ENCODE measurements at places on chromosomes 4 and X. TPM values are rescaled to one million over a fixed set of nuclear protein-coding genes. Genes with fewer than 3 reads are reported as not detected.

GRCh38 chr4:186627226-186627865, 72.0 kb upstream of the MTNR1A start:
- H3K36me3 ChIP-seq = peaks cover 55% of the 10 kb centered on the region
- no peak for DNase-seq
- H3K4me3 ChIP-seq = no peak overlapping the region
- H3K27me3 ChIP-seq = no peaks in the 10 kb centered on the region
- H3K4me1 ChIP-seq = no peaks in the 10 kb centered on the region

DNA sequence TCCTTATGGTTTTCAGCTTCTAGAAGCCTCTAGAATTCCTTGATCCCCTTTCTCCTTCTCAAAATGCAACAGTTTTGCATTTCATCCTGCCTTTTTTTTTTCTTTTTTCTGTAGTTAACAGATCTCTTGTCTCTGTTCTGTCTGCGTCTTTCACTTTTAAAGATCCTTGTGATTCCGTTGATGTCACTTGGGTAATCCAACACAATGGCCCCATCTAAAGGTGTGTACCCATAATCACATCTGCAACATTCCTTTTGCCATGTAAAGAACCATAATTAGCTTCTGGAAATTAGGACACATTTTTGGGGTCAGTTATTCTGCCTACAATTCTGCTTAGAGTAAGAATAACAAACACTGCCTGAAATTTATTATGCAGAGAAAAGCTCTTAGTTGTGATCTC, 1180.9 kb upstream of the ADGRL3 start:
- H3K36me3 ChIP-seq = no peaks in the 10 kb centered on the region
- no peak for DNase-seq
- no peak overlapping the region for H3K27ac ChIP-seq
- no peak overlapping the region for H3K4me3 ChIP-seq

GRCh38 chrX:136714626-136715599, 65.8 kb downstream of the ARHGEF6 start:
- no peak overlapping the region for H3K27ac ChIP-seq
- no peaks in the 10 kb centered on the region for H3K4me1 ChIP-seq
- no peak overlapping the region for H3K4me3 ChIP-seq
- no peaks in the 10 kb centered on the region for H3K36me3 ChIP-seq
- DNase-seq = no peak

- DNase-seq = peak; percentile 11
- peak overlapping the region; percentile 78 for H3K27ac ChIP-seq
- H3K27me3 ChIP-seq = no peaks in the 10 kb centered on the region
- H3K4me3 ChIP-seq = peak overlapping the region; percentile 88
- no peaks in the 10 kb centered on the region for H3K36me3 ChIP-seq
- peaks cover 22% of the 10 kb centered on the region for H3K4me1 ChIP-seq
Measured at GRCh38 chrX:20267931-20268701, 1.4 kb upstream of the RPS6KA3 start.

GRCh38 chr4:125283707-125284279, 31.0 kb upstream of the FAT4 start:
- DNase-seq = no peak
- no peaks in the 10 kb centered on the region for H3K27me3 ChIP-seq
- no peaks in the 10 kb centered on the region for H3K4me1 ChIP-seq
- H3K4me3 ChIP-seq = no peak overlapping the region
- H3K36me3 ChIP-seq = no peaks in the 10 kb centered on the region
- no peak overlapping the region for H3K27ac ChIP-seq

ATP2B3 gene
- 0.11 TPM for total RNA-seq

NKX6-1 gene
- 89.6 TPM for total RNA-seq

DNA sequence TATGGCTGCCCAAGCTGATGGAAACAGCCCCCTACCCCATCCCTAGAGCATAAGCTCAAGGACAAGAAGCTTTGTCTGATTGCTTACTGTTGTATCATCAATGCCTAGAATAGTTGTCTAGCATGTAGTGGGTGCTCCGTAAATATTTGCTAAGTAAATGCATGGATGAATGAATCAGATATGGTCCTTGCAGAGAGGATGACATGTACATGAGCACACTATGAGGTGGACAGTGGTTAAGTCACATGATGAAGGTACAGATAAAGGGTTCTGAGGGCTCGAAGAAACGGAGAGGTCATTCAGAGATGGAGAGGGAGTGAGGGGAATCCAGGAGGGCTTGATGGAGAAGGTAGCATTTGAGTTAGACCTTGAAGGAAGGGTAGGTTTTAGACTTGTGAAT, 214.2 kb downstream of the RBMX2 start:
- no peak overlapping the region for H3K27ac ChIP-seq
- no peak for DNase-seq
- no peaks in the 10 kb centered on the region for H3K36me3 ChIP-seq
- H3K27me3 ChIP-seq = no peaks in the 10 kb centered on the region
- no peak overlapping the region for H3K4me3 ChIP-seq

- peaks cover 16% of the 10 kb centered on the region for H3K36me3 ChIP-seq
- no peak for DNase-seq
- H3K27ac ChIP-seq = no peak overlapping the region
Measured at GRCh38 chr4:153610623-153611376, 73.3 kb upstream of the TLR2 start.

OCIAD2 gene
- 108 TPM for total RNA-seq

DNA sequence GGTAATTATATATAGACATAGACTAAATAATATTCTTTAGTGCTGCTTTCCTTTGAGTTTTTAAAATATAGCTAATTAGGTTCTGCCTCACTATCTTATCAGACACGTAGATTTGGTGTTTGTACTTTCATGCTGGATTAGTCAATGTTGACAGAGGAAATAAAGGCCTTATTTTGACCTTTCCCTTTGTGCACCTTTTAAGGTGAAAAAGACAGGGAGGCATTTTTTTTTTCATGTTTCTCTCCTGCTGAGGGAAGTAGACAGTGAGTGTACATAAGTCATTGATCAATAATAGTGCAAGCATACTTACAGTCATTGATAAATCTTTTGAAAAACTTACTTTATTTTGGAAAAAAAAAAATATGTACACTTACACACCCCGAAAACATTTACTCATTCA, 467.8 kb downstream of the GRXCR1 start:
- no peaks in the 10 kb centered on the region for H3K36me3 ChIP-seq
- H3K4me3 ChIP-seq = peak overlapping the region; percentile 17
- peaks cover 5% of the 10 kb centered on the region for H3K27me3 ChIP-seq

DNA sequence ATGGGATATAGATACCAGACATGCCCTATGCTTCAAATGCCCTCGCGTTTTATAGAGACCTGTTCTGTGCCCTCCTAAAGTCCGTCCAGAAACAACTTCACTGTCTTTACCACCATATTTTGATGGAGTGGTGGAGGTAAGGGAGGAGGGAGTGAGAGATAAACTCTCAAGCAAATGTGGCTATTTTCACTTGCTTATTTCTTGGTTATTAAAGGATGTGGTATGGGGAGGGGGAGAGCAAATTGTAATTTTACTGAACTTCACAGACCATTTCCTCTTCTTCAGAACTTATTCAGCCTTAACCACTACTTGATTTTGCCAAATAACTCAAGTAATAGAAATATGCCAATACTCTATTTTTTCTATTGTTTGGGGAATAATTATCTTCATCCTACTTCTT, 31.5 kb downstream of the GPR174 start:
- no peak overlapping the region for H3K27ac ChIP-seq
- H3K27me3 ChIP-seq = no peaks in the 10 kb centered on the region
- no peak overlapping the region for H3K4me3 ChIP-seq

DNA sequence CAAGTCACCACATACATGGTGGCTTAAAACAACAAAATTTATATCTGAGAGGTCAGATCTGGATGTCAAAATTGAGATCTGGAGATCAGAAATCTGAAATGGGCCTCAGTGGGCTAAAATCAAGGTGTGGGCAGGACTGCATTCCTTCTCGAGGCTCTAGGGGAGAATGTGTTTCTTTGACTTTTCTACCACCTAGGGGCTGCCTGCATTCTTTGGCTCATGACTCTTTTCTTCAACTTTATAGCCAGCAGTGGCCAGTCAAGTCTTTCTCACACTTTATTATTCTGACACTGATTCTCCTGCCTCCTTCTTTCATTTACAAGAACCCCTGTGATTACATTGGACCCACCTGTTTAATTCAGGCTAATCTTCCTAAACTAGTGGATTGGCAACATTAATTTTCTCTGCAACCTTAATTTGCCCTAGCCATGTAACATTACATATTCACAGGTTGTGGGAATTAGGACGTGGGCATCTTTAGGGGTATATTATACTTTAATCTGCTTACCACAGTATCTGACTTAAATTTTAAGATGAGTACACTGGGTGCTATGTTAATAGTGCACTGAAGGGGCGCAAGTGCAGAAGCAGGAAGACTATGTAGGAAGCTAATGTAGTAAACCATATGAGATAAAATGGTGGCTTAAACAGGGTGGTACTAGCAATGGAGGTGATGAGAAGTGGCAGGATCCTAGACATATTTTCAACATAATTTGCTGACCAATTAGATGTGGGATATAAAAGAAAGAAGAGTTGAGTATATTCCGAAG, 188.0 kb downstream of the SLC4A4 start:
- no peak for DNase-seq
- H3K4me1 ChIP-seq = peaks cover 35% of the 10 kb centered on the region
- no peak overlapping the region for H3K4me3 ChIP-seq
- H3K27ac ChIP-seq = peak overlapping the region; percentile 79
- no peaks in the 10 kb centered on the region for H3K27me3 ChIP-seq
- peaks cover 34% of the 10 kb centered on the region for H3K36me3 ChIP-seq

MAGEB17 gene
- total RNA-seq = 0.19 TPM

DNA sequence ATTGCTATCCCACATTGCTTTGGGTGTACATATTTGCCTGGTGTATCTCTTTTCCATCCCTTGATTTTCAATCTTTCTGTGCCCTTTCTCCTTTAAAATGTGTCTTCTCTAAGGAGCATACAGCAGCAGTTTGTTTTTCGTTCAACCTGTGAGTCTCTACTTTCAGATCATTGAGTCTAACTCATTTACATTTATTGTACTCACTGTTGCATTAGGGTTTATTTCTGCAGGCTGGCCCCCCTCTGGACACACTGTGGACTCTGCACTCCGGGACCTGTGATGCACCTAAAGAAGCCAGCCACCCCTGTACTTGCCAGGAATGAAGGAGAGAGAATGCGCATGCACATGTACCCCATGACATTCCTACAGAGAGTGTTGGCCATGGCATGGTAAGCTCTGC, 93.0 kb downstream of the FAM53A start:
- peaks cover 10% of the 10 kb centered on the region for H3K27me3 ChIP-seq
- no peak overlapping the region for H3K27ac ChIP-seq
- H3K4me3 ChIP-seq = no peak overlapping the region
- DNase-seq = no peak
- H3K36me3 ChIP-seq = no peaks in the 10 kb centered on the region
- peaks cover 2% of the 10 kb centered on the region for H3K4me1 ChIP-seq

GRCh38 chrX:40663880-40664630, 16.7 kb upstream of the CXorf38 start:
- H3K27ac ChIP-seq = no peak overlapping the region
- H3K4me1 ChIP-seq = no peaks in the 10 kb centered on the region
- H3K36me3 ChIP-seq = peaks cover 13% of the 10 kb centered on the region

- H3K4me1 ChIP-seq = peaks cover 2% of the 10 kb centered on the region
- no peak overlapping the region for H3K4me3 ChIP-seq
- H3K27ac ChIP-seq = no peak overlapping the region
Measured at GRCh38 chr4:4472344-4472958, 69.4 kb downstream of the STX18 start.

DNA sequence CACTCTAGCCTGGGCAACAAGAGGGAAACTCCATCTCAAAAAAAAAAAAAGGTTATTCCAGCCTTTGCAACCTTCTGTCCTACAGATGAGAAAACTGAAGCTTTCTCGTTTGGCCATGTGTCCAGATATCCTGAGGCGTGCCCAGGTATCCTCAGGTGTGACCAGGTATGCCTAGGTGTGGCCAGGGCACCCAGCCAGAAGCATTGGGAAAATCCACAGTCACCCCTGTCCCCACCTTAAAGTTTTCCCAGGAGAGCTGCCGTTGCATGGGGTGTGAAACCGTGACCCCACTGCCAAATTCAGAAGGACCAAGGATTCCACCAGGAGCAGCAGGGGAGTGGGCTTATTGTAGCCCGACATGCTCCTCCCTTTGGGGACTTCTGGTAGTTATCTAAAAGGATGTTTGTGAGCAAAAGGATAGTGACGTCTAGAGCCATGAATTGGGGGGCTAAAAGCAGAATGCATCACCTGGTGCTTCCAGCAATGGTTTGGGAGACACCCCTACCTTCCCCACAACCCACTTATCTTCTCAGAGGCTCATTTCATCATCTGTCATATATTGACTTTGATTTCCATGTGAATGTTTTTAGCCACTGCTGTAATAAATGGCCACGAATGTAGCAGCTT, 4.0 kb upstream of the DHRSX start:
- DNase-seq = no peak
- no peak overlapping the region for H3K27ac ChIP-seq
- peaks cover 9% of the 10 kb centered on the region for H3K4me1 ChIP-seq
- no peaks in the 10 kb centered on the region for H3K27me3 ChIP-seq

GRCh38 chr4:62548108-62548524, 1348.0 kb downstream of the ADGRL3 start:
- peaks cover 34% of the 10 kb centered on the region for H3K27me3 ChIP-seq
- H3K4me1 ChIP-seq = no peaks in the 10 kb centered on the region
- no peak overlapping the region for H3K27ac ChIP-seq
- DNase-seq = no peak

FAM114A1 gene
- total RNA-seq = 31.2 TPM

GRCh38 chr4:213971-214370, 89.7 kb downstream of the ZNF718 start:
- peaks cover 3% of the 10 kb centered on the region for H3K4me1 ChIP-seq
- no peak overlapping the region for H3K27ac ChIP-seq
- H3K27me3 ChIP-seq = no peaks in the 10 kb centered on the region
- peaks cover 10% of the 10 kb centered on the region for H3K36me3 ChIP-seq

- H3K4me3 ChIP-seq = no peak overlapping the region
- no peak for DNase-seq
- no peak overlapping the region for H3K27ac ChIP-seq
- H3K27me3 ChIP-seq = no peaks in the 10 kb centered on the region
- H3K4me1 ChIP-seq = peaks cover 6% of the 10 kb centered on the region
Measured at GRCh38 chr4:156191044-156191781, 237.5 kb upstream of the CTSO start.

DNA sequence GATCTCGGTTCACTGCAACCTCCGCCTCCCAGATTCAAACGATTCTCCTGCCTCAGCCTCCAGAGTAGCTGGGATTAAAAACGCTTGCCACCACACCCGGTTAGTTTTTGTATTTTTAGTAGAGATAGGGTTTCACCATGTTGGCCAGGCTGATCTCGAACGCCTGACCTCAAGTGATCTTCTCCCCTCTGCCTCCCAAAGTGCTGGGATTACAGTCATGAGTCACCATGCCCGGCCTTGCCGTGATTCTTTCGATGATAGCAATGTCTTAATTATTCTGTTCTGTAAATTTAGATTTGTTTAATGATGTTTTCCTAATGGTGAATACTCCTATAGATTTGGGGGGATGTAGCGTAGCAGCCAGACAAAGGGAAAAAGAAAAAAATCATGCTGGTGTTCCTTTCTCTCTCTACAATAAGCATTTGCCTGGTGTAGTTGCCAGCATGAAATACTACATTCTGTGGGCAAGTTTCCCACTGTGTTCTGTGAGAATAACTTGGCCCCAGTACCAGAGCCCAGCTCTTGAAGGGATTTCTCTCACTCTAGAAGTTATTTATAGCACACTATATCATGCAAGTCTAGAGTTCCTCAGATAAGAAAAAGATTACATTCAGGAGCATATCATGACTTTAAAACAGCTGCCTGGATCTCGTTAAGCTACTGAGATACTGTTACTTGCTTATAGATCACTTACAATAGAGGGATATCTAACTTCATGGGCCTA, 15.4 kb downstream of the NIPAL1 start:
- no peak for DNase-seq
- H3K27ac ChIP-seq = no peak overlapping the region
- no peak overlapping the region for H3K4me3 ChIP-seq
- H3K27me3 ChIP-seq = no peaks in the 10 kb centered on the region
- peaks cover 43% of the 10 kb centered on the region for H3K36me3 ChIP-seq
- H3K4me1 ChIP-seq = peaks cover 25% of the 10 kb centered on the region
